ENCODE measurements at places on chromosomes 2 and 18.

DNA sequence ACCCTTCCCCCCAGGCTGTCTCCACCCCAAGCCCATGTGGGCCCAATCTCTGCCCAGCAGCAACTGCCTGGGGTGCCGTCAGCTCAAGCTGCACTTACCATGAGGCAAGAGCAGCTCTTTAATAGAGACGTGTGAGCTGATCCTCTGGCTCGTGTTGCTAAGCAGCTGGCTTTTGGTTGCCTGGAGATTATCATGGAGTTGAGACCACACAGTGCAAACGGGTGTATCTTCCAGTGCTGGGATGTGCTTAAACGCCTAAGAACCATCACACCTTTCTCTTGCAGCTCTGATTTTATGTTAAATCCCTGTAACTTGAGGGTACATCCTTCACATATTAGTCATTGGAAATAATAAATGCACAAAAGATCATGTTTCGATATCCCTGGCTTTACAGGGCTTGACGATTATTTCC lies 271.1 kb downstream of the PRKCE start:
- no peak for DNase-seq

GRCh38 chr2:68766376-68766845 lies 31.8 kb downstream of the ARHGAP25 start:
- peak; percentile 78 for DNase-seq

- DNase-seq = peak; percentile 14
Observed at GRCh38 chr2:72140621-72140960, 7.1 kb downstream of the CYP26B1 start.

GRCh38 chr2:211077216-211077767 lies 520.9 kb downstream of the CPS1 start:
- no peak for DNase-seq

DNA sequence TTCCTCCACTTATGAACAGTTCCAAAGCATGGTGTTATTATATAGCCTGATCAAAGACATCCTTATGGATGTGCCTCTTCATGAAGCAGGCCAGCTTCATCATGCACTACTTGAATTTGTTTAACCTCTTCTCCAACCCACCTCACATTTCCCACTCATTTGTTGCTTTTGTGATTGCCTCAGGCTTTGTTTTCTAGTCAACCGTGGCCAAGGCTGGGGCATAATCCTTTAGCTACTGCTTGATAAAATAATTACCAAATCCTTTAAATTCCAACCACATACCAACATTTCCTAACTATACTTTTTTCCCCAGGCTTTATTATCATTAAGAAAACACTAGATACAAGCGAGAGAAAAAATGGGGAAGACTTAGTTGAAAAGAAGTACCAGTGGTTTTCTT lies 39.6 kb upstream of the SCN1A start:
- no peak for DNase-seq

Data from activated naive CD4-positive, alpha-beta T cell treated with anti-CD3 and anti-CD28 coated beads, Interleukin-2, amount 10 ng/mL, durations not matched to agents 7 days and 5 days (primary cell).